Hypothalamus (tissue), 51 donors: ENCODE measurements at places on chromosomes 5 and 9.

DNA sequence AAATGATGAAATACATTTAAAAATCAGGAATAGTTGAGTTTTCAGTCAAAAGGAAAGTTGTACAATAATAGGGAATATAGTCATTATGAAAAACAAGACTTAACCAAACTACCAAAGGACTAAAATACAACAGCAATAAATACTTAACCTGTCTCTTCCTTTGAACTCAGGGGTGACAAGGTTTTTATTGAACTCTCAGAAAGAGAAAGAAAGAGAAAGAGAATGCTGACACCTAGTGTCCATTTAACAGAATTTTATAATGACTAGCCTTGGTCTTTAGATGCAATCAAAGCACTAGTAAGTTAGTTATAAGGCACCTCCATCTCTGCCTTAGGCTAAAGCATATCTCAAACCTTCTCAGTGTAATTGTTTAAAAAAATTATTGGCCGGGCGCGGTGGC, 47.5 kb downstream of the UIMC1 start:
- no peak for DNase-seq

- DNase-seq: no peak
Observed at GRCh38 chr5:18553269-18553668, 919.0 kb downstream of the TAF11L14 start.

DNA sequence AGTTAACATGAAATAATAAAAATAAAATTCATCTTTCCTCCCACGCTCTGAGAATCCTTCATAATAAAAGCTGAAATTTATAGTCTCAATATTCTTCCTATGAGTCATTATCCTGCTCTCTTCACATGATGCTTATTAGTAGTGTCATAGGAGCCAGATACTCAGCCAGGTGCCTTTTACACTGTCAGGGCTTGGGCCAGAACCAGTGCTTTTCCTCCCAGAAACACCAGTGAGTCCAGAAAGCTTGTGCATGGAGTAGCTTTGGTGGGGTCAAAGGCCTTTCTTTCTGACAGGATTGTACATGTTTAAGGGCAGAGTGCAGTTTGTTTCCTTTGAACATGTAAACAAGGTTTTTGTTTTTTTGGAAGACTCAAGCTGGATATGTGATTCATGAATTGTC, 6.8 kb downstream of the LSM11 start:
- no peak for DNase-seq

GRCh38 chr9:36258208-36258995, at the start of gene GNE:
Gene GNE, minus strand, starts transcription at chr9:36258448. Its CDS starts 9,093 bp downstream, at chr9:36249355.
- peak; percentile 95 for DNase-seq

- no peak for DNase-seq
Observed at GRCh38 chr5:109278141-109278540, 131.6 kb downstream of the PJA2 start.

DNA sequence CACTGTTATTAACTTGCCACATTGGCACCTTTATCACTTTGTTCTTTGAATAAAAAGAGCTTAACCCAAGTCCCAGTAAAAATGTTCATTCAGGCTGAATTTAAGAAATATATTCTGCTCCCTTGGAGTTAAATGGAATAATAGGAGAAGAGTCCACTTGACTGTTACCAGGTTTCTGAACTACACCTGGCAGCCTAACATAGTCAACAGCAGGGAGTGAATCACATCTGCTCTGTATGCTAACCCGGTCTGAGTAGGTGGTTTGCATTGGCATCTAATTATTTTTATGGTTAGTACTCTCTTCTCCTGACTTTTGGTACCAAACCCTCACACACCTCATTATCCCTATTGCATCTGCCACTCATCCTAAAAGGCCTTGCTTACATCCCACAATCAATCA, 86.7 kb downstream of the STK32A start:
- no peak for DNase-seq

GRCh38 chr9:117772960-117773359, 68.8 kb downstream of the TLR4 start:
- DNase-seq: no peak

DNA sequence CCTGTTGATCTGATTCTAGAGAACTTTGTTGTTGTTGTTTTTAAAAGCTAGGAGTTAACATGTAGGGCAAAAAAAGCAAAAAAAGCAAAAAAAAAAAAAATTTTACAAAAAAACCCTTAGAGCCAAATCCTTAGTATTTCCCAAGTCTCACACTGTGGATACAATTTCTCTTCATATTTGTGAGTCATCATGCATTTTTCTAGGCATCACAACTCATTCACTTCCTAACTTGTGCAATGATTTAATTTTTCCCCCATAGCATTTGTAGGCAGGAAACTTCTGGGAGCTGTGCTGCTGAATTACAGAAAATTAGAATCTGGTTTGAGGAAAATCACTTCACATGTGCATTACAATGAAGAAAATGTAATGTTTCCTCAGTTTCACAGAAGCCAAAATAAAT, 91.9 kb downstream of the MARCHF3 start:
- DNase-seq: no peak

DNA sequence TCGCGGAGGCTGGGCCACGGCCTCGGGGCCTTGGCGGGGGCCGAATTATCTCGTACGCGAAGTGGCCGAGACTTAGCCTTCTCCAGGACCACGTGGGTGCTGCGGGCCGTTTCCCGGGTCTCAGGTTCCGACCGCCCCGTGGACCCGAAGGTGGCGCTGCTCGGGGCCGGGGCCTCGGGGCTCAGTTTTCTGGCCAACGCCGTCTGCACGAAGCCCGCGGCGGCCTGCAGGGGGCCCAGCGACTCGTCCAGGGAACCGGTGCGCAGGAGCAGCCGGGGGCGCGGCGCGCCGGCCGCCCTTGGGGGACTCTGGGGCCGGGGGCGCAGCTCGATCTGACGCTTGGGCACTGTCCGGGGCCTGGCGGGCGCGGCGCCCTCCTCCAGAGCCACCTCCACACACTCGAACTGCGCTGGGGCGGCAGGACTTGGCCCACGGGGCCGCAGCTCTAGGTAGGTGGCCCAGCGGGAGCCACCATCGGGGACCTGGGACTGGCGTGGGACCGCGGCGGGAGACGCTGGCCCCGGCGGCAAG, 716 bp downstream of the PROB1 start:
- DNase-seq: no peak

DNA sequence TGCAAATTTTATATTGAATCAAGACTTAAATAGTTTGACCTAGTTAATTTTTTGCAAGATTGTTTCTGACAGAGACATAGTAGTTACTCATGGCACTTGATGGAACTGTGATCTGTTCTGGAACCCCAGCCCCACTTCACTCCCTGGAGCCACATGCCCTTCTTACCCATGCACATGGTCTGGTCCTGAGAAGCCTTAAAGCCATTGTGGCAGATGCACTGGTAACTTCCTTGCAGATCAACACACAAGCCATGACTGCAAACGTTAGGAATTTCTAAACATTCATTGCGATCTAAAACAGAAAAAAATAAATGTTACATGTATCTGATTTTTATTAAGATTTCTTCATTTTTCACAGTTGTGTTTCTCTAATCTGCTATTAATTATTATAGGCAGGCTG, 221.2 kb downstream of the SLC12A2 start:
- no peak for DNase-seq

DNA sequence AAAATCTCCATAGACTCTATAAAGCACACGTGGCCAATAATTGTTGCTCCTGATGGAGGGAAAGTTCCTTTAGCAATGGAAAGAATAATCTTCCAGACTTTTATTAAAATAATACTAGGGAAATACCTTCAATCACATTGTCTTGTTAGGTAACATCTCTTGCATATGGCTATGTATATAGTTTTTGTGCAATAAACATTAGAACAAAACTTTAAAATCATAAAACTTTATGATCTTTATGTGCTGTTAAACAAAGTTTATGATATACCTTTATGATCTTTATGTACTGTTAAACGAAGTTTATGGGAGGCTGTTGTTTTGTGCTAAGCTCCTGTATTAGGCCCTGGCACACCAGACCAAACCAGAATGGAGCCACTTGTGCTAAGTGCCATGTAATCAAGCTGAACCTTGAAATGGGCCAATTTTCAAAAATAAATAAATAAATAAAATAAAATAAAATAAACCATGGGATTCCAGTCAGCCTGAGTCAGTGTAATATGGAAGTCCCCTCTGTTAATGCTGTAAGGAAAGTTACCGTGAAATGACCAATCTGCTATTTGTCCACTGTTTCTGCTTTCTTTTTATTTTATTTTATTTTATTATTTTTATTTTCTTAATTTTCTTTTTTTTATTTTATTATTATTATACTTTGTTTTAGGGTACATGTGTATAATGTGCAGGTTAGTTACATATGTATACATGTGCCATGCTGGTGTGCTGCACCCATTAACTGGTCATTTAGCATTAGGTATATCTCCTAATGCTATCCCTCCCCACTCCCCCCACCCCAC, 431.3 kb downstream of the SPATA31D1 start:
- DNase-seq: no peak

DNA sequence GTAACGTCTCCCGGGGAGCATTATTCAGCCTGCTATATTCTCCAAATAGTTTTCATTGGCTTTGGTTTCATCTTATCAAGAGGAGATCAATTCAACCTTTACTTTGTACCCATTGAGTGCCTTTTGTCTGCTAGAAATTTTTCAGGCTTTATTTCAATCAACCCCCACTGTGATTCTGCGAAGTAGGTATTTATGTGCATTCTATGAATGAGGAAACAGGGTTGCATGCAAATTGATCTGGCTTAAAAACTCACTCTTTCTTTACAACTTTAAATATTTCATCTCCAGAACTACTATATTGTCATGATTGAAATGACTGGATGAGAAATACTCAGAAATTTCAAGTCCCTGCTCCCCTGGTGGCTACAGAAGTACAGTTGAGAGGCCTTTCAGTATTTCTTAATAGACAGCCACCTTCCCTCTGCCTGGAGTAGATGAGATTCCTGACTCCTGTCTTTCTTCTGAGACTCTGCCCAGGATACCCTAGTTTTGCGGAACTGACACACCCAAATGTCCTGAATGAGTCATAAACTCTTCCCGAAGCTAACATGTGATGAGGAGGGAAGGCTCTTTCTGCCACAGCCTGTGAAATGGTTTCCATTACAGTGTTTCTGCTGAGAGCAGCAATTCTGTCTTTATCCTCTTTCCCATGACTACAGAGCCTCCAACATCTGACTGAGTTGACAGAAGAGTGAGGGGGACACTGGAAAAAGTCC, 52.6 kb upstream of the TNC start:
- DNase-seq: no peak

DNA sequence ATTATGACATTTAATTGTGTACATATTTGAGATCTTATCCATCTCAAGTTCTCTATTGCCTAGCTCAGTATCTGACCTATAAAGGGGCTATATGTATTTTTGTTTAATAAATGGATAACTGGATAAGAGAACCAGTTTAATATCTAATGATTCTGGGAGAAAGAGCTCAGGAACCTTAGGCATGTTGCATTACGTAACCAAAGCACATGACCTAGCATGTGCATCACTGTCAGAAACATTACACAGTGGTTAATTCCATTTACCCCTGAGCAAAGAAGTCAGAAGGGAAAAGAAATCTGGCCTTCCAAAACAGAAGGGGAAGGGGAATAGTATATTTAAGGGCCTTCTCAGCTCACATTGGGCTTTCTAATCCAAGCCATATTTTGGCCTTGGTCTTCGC, 12.3 kb downstream of the PAPPA start:
- no peak for DNase-seq

GRCh38 chr9:117587263-117587662, 116.9 kb upstream of the TLR4 start:
- DNase-seq: no peak

DNA sequence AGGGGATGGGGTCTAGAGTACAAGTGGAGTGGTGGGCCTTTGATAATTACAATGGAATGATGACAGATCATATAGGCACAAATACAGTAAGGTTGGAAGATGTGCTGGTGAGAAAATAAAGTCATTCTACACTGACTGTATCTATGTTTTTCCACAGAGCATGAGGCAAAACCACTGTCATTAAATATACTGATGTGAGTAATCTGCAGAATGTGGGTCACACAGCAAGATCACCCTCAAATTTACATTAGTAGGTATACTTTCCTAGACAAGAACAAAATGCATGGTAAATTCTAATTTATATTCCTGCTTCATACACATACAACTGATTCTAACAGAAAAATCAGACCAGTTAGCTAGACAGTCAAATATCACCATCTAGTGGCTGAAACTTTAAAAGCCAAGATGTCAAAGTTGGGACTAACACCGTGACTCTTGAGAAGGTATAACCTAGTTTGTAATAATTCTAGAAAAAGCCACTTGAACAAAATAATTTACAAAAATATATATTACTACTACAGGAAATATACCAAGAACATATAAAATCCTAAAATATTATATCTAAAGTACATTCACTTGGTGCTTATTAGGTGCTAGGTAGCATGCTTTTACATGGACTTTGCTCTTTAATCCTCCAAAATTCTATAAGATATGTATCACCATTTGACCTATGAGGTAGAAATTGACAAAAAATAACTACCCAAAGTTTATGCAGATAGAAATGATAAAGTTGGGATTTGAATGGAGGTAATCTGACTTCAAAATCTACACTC, 19.5 kb downstream of the TTC33 start:
- no peak for DNase-seq

DNA sequence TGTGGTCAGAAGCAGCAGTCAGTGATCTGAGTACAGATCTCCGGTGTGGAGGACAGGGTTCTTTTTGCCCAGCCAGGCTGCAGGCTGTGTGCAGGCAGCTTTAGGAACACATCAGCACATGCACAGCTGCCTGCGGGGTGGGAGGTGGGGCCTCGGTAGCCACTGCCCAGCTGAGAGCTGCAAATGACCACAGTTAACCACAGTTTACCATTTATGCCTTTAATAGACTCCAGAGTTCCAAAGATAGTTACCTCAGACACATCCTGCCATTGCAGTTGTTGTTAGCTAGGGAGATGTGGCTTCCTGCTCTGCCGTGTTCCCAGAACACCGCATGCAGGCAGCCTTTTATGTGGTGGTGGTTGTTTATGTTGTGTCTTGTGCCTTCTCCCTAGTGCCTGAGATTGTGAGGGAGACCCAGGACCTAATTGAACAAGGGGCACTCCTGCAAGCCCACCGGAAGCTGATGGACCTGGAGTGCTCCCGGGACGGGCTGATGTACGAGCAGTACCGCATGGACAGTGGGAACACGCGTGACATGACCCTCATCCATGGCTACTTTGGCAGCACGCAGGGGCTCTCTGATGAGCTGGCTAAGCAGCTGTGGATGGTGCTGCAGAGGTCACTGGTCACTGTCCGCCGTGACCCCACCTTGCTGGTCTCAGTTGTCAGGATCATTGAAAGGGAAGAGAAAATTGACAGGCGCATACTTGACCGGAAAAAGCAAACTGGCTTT, 10.2 kb downstream of the EXOC3 start:
- no peak for DNase-seq

DNA sequence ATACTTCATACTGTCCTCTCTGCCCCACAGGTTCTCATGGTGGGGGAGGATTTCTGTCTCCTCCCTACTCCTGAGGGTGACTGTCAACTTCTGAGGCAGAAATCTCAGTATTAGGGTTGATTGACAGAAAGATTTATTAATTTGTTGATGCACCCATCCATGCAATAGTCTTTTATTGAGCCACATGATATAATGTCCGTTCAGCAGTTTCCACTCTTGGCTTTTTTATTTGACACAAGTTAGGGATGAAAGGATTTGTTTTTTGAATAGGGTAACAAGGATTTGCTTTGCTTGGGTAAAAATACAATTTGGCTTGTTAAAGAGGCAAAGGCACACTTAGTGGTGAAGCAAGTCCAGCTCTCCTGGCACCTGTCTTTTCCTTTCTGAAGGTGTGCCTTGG, 125.0 kb downstream of the ADAMTSL1 start:
- no peak for DNase-seq
